ENCODE measurements at places on chromosomes 3 and 15. TPM values are rescaled to one million over a fixed set of nuclear protein-coding genes. Genes with fewer than 3 reads are reported as not detected.

Gene BNC1
- not detected for total RNA-seq

Gene KBTBD8
- 19.4 TPM for total RNA-seq

Gene C3orf85
- total RNA-seq = not detected

Gene SOX14
- 0.57 TPM for total RNA-seq

Gene SCN11A
- total RNA-seq = 0.17 TPM

Gene GPR156
- 1.4 TPM for total RNA-seq

Gene TADA3
- 51.3 TPM for total RNA-seq

Gene KNSTRN
- 53.9 TPM for total RNA-seq

Gene SUSD5
- 4.5 TPM for total RNA-seq

Gene ACVR2B
- 105 TPM for total RNA-seq

Gene KCNAB1
- total RNA-seq = 5.2 TPM

Gene ACKR2
- not detected for total RNA-seq

DNA sequence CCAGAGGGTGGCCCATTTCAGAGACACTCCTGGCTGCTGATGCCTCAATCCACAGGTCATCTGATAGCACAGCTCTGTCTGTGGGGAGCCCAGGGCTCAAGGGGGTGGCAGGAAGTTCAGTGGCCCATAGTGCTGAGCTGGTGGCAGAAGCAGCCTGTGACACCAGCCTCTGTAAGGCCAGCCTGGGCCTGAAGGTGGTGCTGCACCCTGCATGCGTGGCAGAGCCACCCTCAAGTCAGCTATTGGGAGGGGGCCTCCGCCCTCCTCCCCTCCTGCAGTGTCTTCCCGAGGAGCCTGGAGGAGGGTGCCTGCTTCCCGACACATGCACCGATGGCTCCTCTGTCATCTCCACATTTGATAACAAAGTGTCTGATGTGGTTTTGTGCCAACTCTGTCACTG is 3.0 kb downstream of the PLA1A start:
- peak; percentile 82 for DNase-seq
- no peaks in the 10 kb centered on the region for H3K27me3 ChIP-seq
- no peaks in the 10 kb centered on the region for H3K36me3 ChIP-seq
- H3K27ac ChIP-seq = no peak overlapping the region

GRCh38 chr3:142180761-142181362 is 31.5 kb upstream of the TFDP2 start:
- H3K4me3 ChIP-seq = no peak overlapping the region
- H3K27ac ChIP-seq = no peak overlapping the region
- peak; percentile 40 for DNase-seq
- H3K27me3 ChIP-seq = no peaks in the 10 kb centered on the region
- H3K4me1 ChIP-seq = no peaks in the 10 kb centered on the region

DNA sequence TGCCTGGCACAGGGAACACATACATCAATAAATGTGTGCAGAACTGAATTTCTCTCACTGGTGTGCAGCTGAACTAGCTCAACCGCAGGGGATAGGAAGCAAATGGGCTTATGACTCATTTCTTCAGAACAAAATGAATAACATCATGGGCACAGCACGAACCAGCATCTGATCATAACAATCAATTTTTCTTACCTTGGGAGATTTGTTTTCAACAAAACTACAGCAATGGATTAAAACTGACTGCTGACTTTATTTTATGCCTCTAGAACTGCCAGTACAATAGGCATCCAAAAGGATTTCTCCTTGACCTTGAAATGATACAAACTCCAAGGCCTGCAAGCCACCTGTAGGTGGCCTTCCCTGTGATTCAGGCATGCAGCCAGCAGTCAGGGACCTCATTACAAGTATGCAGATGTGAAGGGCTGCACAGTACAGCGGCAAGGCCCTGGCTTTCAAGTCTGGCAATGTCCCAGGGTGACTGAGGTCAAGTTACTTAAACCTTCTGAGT is 26.1 kb downstream of the TAMM41 start:
- peaks cover 2% of the 10 kb centered on the region for H3K36me3 ChIP-seq

DNA sequence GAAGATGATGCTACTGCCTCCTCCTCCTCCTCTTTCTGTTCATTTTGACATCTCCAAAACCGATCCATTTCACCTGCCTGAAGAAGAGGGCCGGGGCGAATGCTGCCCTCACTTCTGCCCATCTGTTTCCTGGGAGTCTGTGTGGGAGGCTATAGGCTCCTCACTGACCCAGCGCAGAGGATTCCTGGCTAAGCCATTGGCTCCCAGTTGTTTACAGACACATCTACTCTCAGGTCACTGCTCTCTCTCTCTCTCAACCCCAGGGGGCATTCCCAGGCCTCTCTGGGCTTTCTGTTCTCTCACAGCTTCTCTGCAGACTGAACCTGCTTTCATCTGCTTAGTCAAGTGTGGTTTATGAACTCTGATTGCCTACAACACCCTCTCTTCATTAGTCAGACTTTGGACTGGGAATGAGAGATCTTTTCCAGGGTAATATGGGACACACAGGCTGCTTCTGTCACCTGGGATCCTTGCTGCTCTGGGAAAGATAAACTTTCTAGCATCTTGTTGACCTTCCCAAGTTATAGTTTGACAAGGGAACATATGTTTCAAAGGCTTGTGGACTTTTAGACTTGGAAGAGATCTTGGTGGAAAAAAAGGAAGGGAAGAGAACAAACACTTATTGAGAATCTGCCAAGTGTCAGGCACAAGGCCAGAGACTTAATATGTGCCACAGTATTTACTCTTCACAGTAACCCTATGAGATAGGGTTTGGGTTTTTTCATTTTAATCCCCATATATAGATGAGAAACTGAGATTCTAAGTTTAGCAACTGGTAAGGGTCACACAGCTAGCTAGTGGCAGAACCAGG is 30.2 kb upstream of the USP3 start:
- no peak overlapping the region for H3K4me3 ChIP-seq
- H3K36me3 ChIP-seq = no peaks in the 10 kb centered on the region
- DNase-seq = peak; percentile 61

DNA sequence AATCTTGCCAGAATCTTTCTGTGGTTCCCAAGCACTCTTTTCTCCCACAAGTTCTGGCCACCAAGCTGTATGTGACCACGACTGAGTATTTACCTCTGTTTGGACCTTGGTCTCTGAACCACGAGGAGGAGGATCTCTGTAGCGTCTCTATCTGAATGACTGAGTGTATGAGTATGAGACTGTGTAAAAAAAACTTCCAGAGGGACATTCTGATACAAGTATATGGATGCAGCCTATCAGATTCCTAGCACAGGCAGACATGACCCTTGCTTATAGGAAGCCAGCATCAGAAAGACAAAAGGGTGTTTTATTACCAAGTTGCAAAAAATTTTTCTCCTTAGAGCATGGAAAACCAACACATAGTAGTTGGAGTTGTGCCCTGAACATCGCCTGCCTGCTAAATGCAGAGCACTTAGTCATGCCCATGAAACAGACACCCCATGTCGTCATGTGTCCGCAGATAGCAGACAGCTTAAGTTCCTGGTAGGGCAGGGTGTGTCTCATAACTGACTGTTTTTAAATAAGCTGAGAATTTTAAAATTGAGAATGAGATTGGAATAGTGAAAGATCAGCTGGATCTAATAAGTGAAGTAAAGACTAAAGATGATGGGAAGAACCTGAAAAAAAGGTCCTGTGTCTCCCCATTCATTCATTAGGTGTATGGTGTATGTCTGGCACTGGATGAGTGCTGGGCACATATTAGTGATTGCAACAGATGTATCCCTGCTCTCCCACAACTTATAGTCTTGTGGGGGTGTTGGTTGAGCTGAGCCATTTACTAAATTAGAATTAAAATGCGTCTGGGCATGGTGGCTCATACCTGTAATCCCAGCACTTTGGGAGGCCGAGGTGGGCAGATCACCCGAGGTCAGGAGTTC is 30.9 kb downstream of the DAG1 start:
- H3K4me1 ChIP-seq = no peaks in the 10 kb centered on the region
- H3K27me3 ChIP-seq = no peaks in the 10 kb centered on the region
- no peak for DNase-seq
- H3K36me3 ChIP-seq = peaks cover 7% of the 10 kb centered on the region
- no peak overlapping the region for H3K4me3 ChIP-seq

DNA sequence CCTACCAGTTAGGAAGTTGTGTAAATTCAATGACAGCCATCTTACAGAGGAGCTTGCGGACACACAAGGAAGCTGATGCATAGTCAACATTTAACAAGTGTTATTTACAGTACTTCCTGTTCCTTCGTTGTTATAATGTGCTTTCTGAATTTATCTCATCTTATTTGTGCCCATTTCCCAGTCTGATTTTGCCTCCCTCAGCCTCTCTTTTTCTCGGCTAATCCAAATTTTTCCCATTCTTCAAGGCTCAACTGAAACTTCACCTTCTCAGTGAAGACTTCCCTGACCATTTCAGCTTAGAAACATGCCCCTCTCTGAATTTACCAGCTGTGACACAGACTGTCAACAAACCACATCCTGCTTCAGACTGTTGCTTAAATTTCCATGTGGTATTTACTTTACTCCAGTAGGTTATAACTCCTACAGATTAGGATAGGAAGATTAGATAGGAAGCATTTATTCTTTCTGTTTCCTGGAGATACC is 55.7 kb upstream of the CP start:
- H3K4me3 ChIP-seq = no peak overlapping the region
- H3K36me3 ChIP-seq = no peaks in the 10 kb centered on the region
- no peaks in the 10 kb centered on the region for H3K4me1 ChIP-seq
- no peaks in the 10 kb centered on the region for H3K27me3 ChIP-seq

DNA sequence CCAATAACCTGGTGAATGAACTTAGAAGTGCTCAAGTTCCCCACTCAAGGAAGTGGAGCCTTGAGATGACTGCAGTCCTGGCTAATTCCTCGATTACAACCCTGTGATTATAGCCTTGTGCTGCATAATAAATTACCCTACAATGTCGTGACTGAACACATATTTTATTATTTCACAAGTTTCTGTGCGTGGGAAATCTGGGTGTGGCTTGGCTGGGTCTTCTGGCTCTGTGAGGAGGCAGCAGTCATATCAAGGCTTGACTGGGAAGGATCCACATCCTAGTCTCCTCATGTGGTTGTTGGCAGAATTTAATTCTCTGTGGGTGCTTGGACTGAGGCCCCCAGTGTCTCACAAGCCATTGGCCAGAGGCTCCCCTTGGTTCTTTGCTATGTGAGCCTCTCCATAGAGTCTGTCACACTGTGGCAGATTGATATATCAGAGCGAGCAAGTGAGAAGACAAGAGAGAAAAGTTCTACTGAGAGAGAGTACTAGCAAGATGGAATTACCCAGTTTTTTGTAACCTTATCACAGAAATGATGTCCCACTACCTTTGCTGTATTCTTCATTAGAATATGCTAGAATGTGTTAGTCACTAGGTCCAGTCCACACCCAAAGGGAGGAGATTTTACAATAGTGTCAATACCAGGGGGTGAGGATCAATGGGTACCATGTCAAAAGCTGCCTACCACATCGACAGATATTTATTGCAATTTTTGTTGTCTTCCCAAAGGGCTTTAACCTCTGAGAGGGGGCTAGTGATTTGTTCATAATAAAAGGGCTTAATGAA is 102.8 kb upstream of the TBC1D5 start:
- DNase-seq = no peak
- no peak overlapping the region for H3K4me3 ChIP-seq
- no peaks in the 10 kb centered on the region for H3K36me3 ChIP-seq
- H3K27ac ChIP-seq = no peak overlapping the region
- H3K4me1 ChIP-seq = no peaks in the 10 kb centered on the region

GRCh38 chr3:120147072-120147871 is 53.0 kb upstream of the GSK3B start:
- no peak overlapping the region for H3K4me3 ChIP-seq
- H3K4me1 ChIP-seq = peaks cover 7% of the 10 kb centered on the region
- no peaks in the 10 kb centered on the region for H3K27me3 ChIP-seq
- DNase-seq = peak; percentile 41
- no peaks in the 10 kb centered on the region for H3K36me3 ChIP-seq

GRCh38 chr3:141303481-141304223 is 64.7 kb upstream of the ZBTB38 start:
- DNase-seq = no peak
- no peaks in the 10 kb centered on the region for H3K4me1 ChIP-seq
- peaks cover 7% of the 10 kb centered on the region for H3K36me3 ChIP-seq

DNA sequence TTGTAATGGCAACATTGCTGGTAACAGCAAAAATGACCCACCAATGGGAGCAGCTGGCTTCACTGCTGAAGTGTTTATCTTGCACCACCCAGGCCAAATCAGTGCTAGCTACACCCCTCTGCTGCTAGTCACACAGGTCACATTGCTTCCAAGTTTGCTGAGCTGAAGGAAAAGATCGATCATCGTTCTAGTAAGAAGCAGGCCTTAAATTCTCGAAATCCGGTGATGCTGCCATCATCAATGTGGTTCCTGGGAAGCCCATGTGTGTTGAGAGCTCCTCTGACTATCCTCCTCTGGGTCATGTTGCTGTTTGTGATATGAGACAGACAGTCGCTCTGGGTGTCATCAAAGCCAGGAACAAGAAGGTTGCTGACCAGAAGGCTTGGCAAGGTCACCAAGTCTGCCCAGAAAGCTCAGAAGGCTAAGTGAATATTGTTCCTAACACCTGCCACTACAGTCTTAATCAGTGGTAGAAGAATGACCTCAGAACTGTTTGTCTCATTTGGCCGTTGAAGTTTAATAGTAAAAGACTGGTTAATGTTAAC is 21.2 kb downstream of the TM4SF4 start:
- H3K36me3 ChIP-seq = no peaks in the 10 kb centered on the region
- no peaks in the 10 kb centered on the region for H3K4me1 ChIP-seq
- H3K27ac ChIP-seq = no peak overlapping the region
- H3K27me3 ChIP-seq = no peaks in the 10 kb centered on the region
- H3K4me3 ChIP-seq = no peak overlapping the region

GRCh38 chr15:80512726-80513660 is 108.8 kb downstream of the ARNT2 start:
- H3K27ac ChIP-seq = no peak overlapping the region
- H3K36me3 ChIP-seq = peaks cover 8% of the 10 kb centered on the region
- H3K27me3 ChIP-seq = no peaks in the 10 kb centered on the region
- no peak overlapping the region for H3K4me3 ChIP-seq

DNA sequence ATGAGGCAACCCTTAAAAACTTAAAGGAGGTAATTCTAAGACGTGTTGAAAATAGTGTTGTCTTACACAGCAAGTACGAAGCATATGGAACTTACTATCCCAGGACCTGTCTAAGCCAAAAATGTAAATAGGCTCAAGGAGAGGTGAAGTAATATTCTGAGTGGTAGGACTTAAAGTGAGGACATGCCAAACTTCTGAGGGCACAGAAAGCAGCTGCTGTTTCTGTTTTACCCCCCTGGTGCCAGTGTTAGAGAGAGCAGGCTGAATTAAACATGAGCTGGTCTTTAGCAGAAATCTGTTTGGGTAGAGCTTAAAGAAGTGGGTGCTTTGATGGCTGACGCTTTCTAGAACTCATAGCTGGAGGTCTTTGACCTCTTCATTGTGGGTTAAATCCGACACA is 149.7 kb upstream of the NPHP3 start:
- no peak for DNase-seq
- no peak overlapping the region for H3K4me3 ChIP-seq
- H3K27me3 ChIP-seq = no peaks in the 10 kb centered on the region
- no peaks in the 10 kb centered on the region for H3K4me1 ChIP-seq

GRCh38 chr3:13420831-13421765 is 976 bp upstream of the NUP210 start:
- H3K4me3 ChIP-seq = peak overlapping the region; percentile 79
- no peak overlapping the region for H3K27ac ChIP-seq
- no peaks in the 10 kb centered on the region for H3K27me3 ChIP-seq
- H3K4me1 ChIP-seq = peaks cover 4% of the 10 kb centered on the region

- H3K27me3 ChIP-seq = no peaks in the 10 kb centered on the region
- H3K36me3 ChIP-seq = peaks cover 44% of the 10 kb centered on the region
- H3K4me1 ChIP-seq = peaks cover 6% of the 10 kb centered on the region
- H3K27ac ChIP-seq = no peak overlapping the region
- DNase-seq = no peak
Observed at GRCh38 chr3:197238842-197239241, 59.6 kb downstream of the DLG1 start.

Measured in H9 (cell line).